Stimulated activated CD8-positive, alpha-beta memory T cell treated with anti-CD3 and anti-CD28 coated beads, Interleukin-2, amount 100 ng/mL, for 1 hour (primary cell): ENCODE measurements at places on chromosomes 2 and 18.

- no peak for DNase-seq
Observed at GRCh38 chr2:240200230-240201051, 60.0 kb upstream of the OTOS start.

DNA sequence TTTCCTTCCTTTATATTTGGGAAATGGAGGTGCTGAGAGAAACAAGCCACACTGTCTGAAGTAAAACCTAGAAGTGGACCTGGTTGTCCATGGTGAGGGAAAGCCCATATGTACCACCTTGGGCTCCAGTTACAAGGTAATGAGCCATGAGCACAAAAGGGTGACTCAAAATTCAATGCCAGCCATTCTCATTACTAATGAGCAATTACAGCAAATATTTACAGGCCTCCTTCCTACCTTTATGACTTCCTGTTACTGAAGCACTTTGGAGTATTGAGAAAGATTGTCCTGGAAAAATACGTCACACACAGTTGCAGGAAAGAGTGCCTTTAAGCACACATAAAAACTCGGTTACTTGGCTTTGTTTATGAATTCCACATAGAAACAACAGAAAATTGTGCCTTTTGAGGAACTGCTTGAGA, 9.1 kb downstream of the EPAS1 start:
- DNase-seq, result no peak

GRCh38 chr2:161580426-161580825, 43.8 kb upstream of the SLC4A10 start:
- DNase-seq, result no peak

- DNase-seq, result no peak
Observed at GRCh38 chr2:100857915-100858314, 38.0 kb downstream of the NPAS2 start.

DNA sequence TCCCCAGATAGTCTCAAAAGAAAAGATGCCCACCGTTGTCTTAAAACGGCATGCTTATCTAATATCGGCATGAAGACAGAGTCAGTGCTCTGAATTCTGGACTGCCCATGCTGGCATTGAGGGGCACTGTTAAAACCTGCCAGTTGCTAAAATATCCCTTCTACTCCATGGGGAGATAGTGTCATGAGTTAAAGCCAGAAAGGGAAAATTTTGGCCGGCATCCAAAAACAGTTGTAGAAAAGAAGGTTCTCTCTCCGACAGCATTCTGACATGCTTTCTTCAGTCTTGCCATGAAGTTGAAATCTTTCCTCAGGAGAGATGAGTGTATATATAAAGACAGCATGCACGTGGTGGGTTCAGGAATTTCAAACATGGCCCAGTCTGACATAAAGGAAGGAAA, 401.3 kb upstream of the PIK3C3 start:
- no peak for DNase-seq

DNA sequence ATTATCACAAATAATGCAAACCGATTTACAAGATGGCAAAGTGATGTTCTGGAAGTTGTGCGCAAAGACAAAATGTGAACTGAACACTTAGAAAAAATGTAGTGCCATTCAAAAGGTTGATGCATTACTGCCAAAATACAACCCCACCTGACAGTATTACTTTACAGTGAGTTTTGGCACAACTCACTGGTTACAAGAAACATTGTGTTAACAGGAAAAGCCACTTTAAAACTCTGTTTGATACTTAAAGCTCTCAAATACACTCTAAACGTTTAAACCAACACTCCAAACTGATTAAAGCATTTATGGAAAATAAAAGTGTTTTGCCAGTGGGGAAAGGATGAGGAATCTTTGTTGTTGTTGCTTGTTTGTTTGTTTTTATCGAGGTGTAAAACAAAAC, 173.4 kb upstream of the SATB2 start:
- no peak for DNase-seq

DNA sequence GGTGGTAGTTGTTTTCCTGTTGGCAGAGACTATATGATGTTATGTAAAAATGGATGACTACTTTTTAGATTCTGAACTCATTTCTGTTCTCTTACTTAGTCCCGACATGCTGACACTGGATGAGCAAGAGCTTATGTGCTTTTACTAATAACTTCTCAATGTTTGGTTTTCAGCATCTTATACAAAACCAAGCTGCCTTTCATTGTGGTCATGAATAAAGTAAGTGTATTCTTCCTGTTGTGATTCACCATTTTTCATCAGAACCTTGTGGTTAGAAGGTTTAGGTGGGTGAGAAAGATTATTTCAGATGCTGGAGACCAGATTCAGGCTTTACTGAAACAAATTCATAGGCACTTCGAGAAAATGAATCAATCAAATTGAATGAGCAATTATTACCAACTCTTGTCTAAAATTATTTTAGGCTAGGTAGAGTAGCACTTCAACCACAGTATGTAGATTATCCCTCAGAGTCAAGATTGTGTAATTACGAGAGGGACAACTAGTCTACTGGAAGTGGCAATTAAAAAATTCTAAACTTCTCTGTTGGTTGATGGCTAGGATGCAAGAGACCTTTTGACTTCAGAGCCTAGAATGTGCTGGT, 9.3 kb downstream of the GPN1 start:
- DNase-seq, result no peak

DNA sequence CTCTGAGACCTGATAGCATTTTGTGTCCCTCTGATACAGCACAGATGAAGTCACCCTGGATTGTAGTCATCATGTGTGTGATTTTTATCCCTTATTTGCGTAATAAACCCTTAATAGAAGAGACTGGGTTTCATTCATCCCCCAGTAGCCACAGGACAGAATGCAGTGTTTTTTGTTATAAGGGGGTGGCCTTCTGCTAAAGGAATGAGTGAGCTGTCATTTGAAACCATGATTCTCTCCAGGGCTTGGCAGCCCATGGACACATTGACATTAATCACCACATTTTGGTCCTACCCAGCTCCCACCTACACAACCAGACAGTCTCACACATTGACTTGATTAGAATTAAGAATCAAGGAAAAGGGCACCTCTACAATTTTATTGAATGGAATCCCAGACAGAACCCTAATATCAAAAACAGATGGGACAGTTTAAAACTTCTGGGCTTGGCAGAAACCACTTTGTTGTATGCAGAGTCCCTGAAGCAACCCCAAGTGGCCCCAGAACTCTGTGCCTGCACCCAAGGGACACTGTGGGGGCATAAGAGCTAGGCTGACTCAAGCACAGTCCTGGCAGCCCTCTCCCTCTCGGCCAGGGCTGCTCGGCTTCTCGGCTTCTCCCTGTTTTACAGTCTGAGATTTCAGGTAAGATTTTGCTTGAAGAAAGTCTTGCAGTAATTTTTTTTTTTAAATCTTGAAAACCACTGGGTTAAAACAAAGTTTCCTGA, 254.0 kb upstream of the SLC14A2 start:
- no peak for DNase-seq

DNA sequence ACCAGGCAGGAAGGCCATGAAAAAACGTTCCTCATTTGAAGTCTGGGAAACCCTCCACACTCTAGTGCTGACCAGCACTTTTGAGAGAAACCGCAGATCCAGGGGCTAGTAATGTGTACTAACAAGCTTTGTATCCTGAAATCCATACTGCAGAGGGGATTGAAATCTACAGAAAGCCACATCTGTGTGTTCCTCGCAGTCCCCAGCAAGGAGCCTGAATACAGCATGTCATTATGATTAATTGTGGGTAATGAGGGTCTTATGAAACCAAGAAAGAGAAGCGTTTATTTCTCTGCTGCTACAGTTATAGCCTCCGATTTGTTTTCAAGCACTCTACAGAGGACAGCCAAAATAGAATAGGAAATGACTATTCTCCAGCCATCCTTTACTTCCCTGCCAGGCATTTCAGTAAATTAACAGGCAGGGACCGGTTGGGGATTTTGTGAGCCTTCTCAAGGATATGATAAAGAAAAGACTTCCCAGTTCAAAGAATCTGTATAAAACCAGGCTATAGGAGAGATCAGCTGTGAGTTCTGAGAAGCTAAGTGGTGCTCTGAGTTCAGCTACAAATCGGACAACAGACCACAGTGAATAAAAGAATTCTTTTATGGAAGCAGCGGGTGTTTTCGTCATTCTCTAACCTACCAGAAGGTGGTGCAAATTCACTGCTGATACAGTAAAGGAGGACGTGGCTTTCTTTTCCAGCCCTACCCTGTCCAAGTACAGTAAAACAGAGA, 133.4 kb downstream of the INSIG2 start:
- DNase-seq, result no peak

- DNase-seq, result no peak
Observed at GRCh38 chr2:198478361-198478760, 674.0 kb downstream of the PLCL1 start.

DNA sequence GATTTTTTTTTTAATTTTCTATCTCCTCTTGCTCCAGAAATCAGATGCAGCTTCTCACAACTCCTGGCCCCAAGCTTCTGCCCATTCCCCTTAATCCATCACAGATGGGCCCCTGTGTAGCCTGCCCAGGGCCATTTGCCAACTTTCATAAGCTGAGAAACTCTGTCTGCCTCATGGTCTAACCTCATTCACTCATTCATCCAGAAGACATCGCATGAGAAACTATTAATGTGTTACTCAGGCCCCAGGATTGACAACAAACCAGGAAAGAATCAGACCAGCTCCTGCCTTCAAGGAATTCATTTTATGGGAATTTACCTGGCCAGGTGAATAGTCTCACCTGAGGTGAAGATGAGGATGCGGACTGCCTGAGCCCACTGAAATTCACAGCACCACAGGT, 35.0 kb downstream of the SLC14A2 start:
- no peak for DNase-seq

DNA sequence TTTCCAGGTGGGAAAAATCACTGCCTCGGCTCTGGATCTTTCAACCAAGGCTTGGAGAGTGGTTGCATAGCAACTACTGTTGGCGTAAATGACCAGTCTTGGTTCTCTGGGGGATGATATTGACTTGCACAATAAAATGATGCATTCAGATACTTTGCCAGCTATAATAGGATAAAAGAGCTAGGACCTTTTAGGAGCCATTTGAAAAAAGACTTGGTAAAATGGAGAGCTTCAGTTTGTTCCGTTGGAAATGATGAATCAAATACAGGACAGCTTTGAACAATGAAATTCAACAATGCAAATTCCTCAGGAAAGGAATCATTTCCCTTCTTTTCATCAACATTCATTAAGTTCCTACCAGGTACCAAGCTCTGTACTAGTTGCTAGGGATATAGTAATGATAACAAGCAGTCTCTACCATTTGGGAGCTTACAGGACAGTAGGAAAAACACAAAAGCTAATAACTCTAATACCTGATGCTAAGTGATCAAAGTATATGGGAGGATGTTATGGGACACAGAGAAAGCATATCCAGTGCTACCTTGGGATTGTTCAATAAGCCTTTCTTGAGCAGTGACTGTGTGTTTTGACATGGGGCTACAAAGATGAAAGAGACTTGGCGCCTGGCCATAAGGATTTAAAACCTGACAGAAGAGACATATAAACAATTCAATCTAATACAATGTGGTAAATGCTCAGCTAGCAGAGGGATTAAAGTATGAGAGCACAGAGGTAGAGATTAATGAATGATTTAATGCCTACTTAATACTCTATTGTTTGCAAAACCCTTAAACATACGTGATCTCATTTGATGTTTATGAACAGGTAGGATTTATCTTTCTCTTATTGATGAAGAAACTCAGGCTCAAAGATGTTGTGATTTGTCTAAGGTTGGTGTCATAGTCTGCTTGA, 110.7 kb downstream of the QPCT start:
- DNase-seq, result no peak

GRCh38 chr2:158761621-158762020, 33.5 kb upstream of the DAPL1 start:
- no peak for DNase-seq

DNA sequence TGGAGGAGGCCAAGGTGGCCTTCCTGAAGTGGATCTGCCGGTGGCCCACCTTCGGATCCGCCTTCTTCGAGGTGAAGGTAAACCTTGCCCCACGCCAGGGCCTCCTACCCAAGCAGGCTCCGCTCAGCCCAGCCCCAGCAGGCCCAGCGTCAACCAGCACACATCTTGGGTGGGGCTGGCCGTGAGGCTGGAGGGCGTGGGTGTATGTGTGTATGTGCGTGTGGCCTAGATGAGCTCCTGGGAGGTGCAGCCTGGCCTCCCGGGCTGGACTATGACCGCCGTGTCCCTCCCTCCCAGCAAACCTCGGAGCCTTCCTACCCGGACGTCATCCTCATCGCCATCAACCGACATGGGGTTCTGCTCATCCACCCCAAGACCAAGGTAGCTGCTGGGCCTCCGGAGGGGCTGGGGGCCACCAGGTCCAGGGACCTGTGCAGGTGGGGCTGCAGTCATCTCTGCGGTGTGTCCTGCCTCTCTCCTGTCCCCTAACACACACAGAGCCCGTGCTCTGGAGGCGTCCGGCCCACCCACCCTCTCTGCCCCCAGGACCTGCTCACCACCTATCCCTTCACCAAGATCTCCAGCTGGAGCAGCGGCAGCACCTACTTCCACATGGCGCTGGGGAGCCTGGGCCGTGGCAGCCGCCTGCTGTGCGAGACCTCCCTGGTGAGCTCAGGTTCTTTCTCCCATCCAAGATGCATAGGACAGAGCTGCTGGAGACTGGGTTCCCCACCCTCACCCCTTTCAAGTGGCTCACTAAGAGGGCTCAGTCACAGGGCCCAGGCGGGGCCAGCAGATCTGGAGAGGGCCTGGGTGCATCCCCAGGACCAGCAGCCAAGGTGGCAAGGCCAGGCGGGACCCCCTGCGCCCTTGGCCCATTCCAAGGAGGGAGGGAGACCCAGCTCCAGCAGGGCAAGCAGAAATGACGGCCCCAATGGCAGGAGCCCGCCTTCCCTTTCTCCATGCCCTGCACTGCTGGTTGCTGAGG, 9.4 kb upstream of the GPR17 start:
- no peak for DNase-seq

DNA sequence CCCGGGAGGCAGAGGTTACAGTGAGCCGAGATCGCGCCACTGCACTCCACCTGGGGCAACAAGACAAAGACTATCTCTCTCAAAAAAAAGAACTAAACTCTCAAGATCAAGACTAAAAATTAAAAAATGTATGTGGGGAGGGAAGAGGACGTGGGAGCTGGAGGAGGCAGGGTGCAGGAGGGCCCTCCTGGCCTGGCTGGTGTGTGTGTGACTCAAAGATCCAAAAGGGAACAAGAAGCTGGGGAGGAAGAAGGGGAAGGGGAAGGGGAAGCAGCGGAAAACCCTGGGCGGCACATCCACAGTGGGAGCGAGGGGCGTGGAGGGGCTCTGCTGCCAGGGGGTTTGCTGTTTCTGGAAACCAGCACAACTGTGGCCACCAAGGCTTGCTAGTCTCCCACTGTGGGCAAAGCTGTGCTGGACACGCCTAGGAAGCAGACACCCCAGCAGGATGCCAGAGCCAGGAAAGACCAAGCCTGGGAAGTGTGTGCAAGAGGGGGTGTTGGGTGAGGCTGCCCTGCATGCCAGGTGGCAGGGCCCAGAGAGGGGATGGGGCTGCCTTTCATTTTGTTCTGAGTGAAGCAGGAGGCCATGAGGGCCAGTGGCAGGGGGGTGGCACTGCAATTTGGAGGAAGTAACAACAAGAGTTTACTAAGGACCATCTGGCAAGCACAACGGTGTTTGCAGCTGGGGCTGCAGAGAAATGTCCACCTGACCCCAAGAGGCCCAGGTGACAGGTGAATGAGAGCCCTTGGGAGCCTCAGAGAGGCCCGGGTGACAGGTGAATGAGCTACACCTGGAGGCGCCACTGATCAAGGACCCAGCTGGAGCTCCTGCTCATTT, 44.5 kb downstream of the ANO7 start:
- no peak for DNase-seq
